ENCODE measurements at places on chromosomes 3 and 15. TPM values are rescaled to one million over a fixed set of nuclear protein-coding genes. Genes with fewer than 3 reads are reported as not detected.

DNA sequence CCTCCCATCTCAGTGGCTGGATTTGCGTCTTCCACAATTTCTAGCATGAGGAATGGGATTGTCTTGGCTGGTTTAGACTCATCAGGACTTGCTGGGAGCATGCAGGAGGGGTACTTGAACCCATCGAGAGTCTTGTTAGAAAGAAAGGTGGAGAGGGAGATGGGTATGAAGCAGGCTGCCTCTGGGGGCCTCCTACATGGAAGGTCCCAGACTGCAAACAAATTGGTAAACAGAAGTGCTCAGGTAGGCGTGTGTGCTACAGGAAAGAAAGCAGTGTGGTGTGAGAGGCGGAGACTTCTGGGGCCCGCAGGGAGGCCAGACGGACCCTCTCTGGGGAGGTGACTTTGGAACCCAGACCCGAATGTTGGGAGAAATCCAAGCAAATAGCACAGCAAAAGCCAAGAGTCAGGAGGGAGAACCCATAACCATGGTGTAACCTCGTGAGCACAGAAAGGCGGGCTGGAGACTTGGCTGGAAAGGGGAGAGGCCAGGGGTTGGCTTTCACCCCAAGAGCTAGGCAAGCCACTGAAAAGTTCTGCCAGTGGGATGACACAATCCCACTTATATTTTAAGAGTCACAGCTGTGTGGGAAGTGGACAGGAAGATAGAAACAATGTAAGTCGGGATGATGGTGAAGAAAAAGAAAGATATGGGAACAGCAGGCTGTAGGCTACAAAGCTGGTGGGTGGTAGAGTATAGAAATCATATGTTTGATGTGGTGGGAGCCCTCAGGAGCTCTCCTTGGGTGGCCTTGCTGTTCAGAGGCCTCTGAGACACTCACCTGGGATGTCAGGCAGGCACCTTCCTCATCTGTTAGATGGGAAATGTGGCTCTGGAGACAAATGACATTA is 130.1 kb upstream of the PRR20G start:
- no peak for DNase-seq

MYO5A gene
- total RNA-seq = 65.3 TPM

DNA sequence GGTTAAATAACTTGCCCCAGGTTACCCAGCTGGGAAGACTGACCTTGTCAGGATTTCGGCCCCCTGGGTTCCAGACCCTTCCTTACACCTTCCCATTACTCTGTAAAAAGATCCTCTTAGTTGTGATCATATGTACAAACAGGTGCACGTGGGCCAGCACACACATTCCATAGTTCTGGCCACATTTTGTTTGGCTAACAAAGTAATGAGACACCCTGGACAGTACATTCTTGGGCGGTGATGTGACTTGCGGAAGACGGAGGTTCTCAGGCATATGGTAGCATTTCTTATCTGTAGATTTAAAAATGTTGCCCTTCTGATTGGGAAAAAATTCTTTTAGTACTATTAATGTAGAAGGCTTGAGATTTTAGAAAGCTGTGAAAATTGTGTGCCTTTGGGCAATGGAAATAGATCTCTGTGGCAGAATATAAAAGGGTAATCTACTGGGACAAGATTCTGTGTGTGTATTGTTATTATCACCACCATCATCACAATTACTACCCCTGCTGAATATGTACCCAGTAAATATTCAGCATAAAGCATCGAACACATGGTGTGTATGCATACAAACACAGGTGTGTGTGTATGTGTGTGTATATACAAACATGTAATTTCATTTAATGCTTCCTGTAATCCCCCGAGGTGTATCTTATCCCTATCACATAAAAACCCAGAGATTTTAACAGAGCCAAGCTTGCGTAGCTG is 205.4 kb upstream of the UBE2E1 start:
- DNase-seq = peak; percentile 96

SEMA6D gene
- 18.3 TPM for total RNA-seq

FANCD2OS gene
- not detected for total RNA-seq

DNA sequence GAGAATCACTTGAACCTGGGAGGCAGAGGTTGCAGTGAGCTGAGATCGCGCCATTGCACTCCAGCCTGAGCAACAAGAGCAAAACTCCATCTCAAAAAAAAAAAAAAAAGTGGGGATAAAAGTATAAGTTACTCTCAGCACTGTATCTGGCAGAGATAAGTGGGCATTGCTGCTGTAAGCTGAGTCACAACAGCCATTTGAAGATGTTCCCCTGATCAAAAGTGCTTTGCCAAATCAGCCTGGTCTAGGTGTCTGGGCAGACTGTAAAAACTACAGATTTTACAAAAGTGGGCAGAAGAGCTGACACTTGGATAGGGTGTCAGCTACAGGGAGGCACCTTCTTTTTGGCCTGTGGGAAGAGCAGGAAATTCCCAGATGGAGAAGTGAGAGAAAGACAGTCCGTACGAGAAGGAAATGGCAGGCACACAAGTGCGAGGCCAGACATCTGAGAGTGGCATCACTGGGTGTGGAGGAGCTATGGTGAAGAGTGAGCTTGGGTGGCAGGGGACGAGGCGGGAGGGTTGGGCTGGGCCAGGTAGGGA is 78.5 kb downstream of the TRAK1 start:
- no peak for DNase-seq

- no peak for DNase-seq
These were observed 54.7 kb upstream of the KLF13 start for GRCh38 chr15:31271711-31272557.

GRCh38 chr3:128844502-128844901 is 34.9 kb upstream of the ACAD9 start:
- DNase-seq = no peak

- DNase-seq = no peak
These were observed 1.2 kb downstream of the ANXA2 start for GRCh38 chr15:60396560-60396957.

- DNase-seq = no peak
These were observed 99.1 kb downstream of the CPN2 start for GRCh38 chr3:194251891-194252560.

DNA sequence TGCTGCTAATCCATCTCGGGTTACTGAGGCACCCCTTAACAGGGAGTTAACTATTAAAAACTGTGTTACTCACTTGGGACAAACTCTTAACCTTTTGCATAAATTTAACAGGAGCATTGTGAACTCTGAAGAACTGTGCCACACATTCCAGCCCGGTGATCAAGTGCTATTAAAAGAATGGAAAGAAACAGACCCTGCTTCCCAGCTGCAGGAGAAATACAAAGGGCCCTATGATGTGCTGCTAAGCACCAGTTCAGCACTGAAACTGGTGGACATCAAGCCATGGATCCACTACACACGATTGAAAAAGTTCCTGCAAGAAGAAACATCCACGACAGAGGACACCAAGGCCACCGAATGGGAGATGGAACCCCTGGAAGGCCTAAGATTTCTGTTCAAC is 114.7 kb upstream of the PLCL2 start:
- DNase-seq = no peak

Measured in IMR-90 (cell line).